ENCODE measurements at places on chromosomes 5 and 9.

DNA sequence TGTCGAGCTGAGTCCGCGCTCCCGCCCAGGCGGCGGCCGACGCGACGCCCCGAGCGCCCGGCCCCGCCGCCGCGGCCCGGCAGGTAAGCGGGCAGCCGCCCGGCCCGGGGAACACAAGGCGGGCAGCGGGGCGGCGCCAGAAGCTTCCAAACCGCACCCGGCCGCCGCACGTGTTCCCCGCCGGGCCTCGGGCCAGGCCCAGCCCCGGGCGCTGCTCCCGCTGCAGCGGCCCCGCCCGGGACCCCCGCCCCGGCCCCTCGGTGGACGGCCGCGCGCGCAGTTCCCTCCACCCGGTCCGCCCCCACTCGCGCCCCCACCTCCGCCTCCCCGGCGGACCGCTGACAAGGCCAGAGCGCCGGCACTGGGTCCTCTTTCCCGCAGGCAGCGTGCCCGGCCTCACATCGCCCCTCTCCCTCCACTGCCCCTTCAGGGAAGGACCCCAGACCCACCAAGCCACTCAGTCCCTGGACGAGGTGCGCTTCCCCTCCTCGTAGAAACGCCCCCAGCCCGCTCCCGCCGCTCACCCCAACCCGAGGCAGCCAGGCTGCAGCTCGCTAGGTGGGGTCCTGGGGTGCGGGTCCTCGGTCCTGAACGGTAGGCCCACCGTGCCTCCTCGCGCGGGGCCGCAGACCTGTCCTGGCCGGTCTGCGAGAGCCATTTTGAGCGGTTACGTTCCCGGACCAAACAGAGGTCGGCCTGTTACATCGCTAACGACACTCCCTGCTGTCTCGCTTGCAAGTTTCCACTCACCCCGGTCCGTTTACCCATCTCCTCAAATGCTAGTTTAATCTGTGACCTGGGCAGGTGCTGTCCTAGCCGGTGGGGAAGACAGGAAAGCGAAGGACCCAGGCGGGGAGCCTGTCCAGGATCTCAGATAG lies 475 bp downstream of the WDR5 start:
- H3K27me3 ChIP-seq: no peaks in the 10 kb centered on the region
- DNase-seq: peak; percentile 66
- peak overlapping the region; percentile 84 for H3K4me3 ChIP-seq
- peaks cover 64% of the 10 kb centered on the region for H3K4me1 ChIP-seq
- H3K27ac ChIP-seq: peak overlapping the region; percentile 71
- H3K36me3 ChIP-seq: peaks cover 44% of the 10 kb centered on the region

GRCh38 chr9:121168052-121168451 lies 33.6 kb downstream of the RAB14 start:
- H3K27ac ChIP-seq: no peak overlapping the region
- no peaks in the 10 kb centered on the region for H3K27me3 ChIP-seq
- no peaks in the 10 kb centered on the region for H3K4me1 ChIP-seq
- H3K4me3 ChIP-seq: no peak overlapping the region
- H3K36me3 ChIP-seq: peaks cover 76% of the 10 kb centered on the region

DNA sequence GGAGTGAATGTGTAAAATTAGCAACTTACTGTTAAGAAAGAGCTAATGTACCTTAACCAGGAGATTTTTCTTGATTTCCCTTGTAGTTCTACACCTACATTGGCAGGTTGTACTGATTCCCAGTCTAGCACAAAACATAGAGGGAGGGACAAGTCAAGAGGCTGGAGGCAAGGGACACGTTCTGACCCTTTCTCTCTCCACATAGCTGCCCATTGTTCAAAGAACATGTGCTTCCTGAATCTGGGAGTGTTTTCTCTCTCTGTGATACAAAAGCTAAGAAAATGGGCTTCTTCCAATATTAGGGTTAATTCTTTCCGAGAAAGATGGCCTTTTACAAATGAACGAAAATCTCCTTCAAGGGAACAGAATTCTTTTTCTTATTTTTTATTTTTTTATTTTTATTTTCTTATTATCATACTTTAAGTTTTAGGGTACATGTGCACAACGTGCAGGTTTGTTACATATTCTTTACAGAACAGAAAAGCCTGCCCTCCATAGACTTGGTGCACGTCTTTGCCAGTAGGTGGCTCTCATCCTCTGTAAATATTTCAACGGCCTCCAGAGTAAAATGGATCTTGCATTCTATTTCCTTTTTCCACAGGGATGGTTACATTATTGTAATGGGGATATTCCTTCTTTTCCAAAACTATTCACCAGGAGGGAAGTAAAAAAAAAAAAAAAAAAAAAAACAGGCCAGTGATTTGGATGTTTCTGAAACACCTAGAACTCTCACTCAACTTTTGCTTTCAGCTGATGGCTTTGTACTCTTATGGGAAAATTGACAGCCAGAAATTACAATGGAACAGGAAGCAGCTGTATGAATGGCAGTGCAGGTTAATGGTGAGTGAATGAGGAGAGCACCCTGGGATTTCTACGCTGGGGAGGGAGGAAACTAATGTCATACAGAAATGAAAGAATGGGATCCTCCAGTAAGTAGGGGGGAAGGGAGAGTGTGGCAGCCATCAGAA lies 13.1 kb upstream of the IFNA5 start:
- no peak overlapping the region for H3K27ac ChIP-seq
- H3K27me3 ChIP-seq: no peaks in the 10 kb centered on the region
- no peaks in the 10 kb centered on the region for H3K4me1 ChIP-seq
- no peak for DNase-seq
- H3K36me3 ChIP-seq: no peaks in the 10 kb centered on the region
- no peak overlapping the region for H3K4me3 ChIP-seq

DNA sequence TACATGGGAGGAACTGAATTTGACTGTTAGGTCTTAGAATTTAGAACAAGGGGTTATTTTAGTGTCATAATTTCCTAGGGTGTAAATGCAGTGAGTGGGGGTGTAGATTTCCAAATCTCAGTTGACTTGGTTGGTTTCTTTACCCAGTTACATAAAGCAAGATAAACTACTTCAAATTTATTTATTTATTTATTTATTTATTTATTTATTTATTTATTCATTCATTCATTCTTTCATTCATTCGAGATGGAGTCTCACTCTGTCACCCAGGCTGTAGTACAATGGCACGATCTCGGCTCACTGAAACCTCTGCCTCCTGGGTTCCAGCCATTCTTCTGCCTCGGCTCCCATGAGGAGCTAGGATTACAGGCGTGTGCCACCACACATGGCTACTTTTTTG lies 200.4 kb downstream of the SLF1 start:
- H3K4me1 ChIP-seq: no peaks in the 10 kb centered on the region
- no peaks in the 10 kb centered on the region for H3K27me3 ChIP-seq
- no peak overlapping the region for H3K4me3 ChIP-seq
- H3K27ac ChIP-seq: no peak overlapping the region
- no peak for DNase-seq

- no peak overlapping the region for H3K4me3 ChIP-seq
- H3K36me3 ChIP-seq: no peaks in the 10 kb centered on the region
- peaks cover 5% of the 10 kb centered on the region for H3K4me1 ChIP-seq
- H3K27ac ChIP-seq: no peak overlapping the region
- DNase-seq: no peak
- peaks cover 38% of the 10 kb centered on the region for H3K27me3 ChIP-seq
Measured at GRCh38 chr5:73452215-73452614, 3.6 kb upstream of the FOXD1 start.

DNA sequence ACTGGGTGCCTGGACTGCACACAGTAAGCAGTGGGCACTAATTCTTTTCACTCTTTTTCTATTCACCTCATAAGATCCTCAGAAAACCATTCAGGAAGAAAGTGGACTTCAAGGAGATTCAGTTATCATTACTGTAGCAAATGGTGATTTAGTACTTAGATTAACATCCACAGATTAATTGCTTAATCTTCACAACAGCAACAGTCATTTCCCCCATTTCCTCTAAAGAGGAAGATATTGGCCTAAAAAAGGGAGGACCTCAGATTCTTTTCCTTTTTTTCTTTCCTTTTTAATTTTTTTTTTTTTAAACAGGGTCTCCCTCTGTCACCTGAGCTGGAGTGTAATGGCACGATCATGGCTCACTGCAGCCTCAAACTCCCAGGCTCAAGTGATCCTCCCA lies 64.4 kb downstream of the AUH start:
- no peak overlapping the region for H3K27ac ChIP-seq
- H3K27me3 ChIP-seq: no peaks in the 10 kb centered on the region
- no peak overlapping the region for H3K4me3 ChIP-seq
- no peak for DNase-seq
- peaks cover 11% of the 10 kb centered on the region for H3K36me3 ChIP-seq

- H3K4me3 ChIP-seq: no peak overlapping the region
- no peaks in the 10 kb centered on the region for H3K27me3 ChIP-seq
- DNase-seq: no peak
Measured at GRCh38 chr5:96463091-96463490, 30.0 kb upstream of the PCSK1 start.

DNA sequence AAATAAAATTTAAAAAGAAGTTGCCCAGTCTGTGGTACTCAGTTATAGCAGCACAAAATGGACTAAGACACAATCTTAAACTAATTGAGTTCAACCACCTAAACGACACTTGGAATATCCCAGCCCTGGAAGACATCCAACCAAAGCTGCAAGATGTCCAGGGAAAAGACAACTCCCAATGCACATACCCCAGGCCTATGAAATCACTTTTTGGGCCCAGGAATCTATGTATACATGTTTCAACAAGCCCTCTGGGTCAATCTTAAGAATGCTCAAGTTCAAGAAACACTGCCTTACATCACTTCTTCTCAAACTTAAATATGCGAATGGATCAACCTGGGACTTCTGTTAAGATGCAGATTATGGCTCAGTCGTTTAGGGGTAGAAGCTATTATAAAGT lies 148.6 kb downstream of the ELAVL2 start:
- H3K36me3 ChIP-seq: no peaks in the 10 kb centered on the region
- no peak overlapping the region for H3K27ac ChIP-seq
- no peaks in the 10 kb centered on the region for H3K4me1 ChIP-seq
- H3K27me3 ChIP-seq: no peaks in the 10 kb centered on the region

DNA sequence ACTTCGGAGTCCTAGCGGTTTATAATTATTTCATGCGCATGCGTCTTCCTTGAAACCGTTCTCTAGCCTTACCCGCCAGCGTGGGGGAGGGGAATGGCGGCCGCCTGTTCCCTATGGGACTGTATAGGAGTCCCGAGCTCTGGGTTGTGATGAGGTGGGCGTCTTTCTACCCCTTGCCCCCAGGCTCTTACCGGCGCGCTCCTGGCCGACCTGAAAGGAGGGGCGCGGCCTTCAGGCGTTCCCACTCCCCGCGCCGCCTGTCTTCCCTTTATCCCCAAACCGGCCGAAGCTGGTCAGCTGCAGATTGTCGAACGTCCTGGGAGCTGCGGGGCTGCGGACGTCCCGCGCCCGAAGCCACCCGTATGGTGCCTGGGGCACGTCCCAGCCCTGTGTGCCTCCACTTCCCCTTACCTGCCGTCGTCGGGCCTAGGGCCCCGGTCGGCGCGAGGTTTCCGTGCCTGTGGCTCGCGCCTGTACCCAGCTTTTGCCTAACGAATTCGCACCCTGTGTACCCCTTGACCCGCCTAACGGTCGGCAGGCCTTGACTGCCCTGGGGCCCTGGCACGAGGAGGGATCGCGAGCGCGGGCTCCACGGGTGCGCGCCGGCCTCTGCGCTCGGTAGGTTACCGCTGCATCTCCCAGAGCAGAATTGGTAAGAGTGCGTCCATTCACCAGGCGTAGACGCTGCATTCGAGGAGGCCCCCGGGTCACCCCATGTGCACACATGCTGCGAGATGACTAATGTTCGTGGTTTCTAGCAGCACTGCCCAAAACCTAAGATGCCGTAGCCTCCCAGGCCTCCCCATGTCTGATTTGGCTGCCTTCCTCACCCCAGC lies 653 bp upstream of the HNRNPH1 start:
- peak overlapping the region; percentile 95 for H3K4me3 ChIP-seq
- peak overlapping the region; percentile 99 for H3K27ac ChIP-seq
- peak; percentile 54 for DNase-seq
- peaks cover 20% of the 10 kb centered on the region for H3K4me1 ChIP-seq
- H3K36me3 ChIP-seq: peaks cover 34% of the 10 kb centered on the region

- H3K27ac ChIP-seq: peak overlapping the region; percentile 73
- H3K4me3 ChIP-seq: no peak overlapping the region
Measured at GRCh38 chr5:65967288-65968066, 41.1 kb downstream of the ERBIN start.

GRCh38 chr5:149497357-149497756 lies 53.9 kb downstream of the CSNK1A1 start:
- no peak for DNase-seq
- no peak overlapping the region for H3K27ac ChIP-seq
- H3K36me3 ChIP-seq: peaks cover 80% of the 10 kb centered on the region
- no peaks in the 10 kb centered on the region for H3K27me3 ChIP-seq
- H3K4me1 ChIP-seq: no peaks in the 10 kb centered on the region
- no peak overlapping the region for H3K4me3 ChIP-seq

Data from K562 (cell line).